Activated CD8-positive, alpha-beta T cell treated with anti-CD3 and anti-CD28 coated beads, Interleukin-2, amount 10 ng/mL, durations not matched to agents 7 days and 5 days (primary cell): ENCODE measurements at places on chromosomes 3 and 15. TPM values are rescaled to one million over a fixed set of nuclear protein-coding genes. Genes with fewer than 3 reads are reported as not detected.

GREM1 gene
- total RNA-seq, result not detected

- H3K4me3 ChIP-seq, result no peak overlapping the region
- DNase-seq, result no peak
- H3K27ac ChIP-seq, result no peak overlapping the region
Observed at GRCh38 chr15:62647202-62647842, 395.2 kb upstream of the TPM1 start.

DNA sequence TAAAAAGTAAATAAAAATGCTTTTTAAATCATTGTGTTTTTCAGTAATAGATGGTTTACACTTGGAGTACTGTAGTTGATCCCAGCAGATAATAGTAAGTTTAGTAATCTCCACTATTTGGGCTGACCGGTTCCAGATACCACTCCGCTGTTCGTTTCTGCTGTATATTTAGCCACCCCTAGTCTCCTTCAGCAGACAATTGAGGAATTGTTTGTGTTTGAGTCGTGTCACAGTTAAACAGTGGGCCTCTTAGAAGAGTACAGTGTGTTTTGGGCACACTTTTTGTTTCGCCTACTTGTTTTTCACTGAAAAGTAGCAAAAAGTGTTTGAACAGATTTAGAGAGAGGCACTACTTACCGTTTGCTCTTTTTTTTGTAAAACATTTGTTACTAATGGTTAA lies 33.2 kb downstream of the PAK2 start:
- DNase-seq, result no peak
- no peaks in the 10 kb centered on the region for H3K27me3 ChIP-seq
- peaks cover 39% of the 10 kb centered on the region for H3K4me1 ChIP-seq
- peaks cover 52% of the 10 kb centered on the region for H3K36me3 ChIP-seq

DNA sequence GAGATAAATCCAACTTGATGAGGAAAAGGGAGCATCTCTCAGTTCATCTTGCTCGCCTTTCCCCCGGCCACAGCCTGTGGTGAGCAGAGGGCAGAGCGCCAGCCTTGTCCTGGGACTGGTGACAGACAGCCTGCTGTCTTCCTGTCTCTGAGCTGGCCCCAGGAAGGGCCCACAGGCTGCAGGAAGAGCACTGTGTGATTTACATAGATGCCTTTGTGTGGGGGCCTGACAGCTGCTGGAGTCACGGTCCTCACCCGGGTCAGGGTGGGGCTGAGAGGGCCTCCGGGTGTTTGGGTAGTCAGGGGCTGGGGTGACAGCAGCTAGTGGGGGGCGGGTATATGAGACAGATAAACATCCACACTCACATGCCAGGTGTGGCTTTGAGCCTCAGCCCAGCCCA lies 29.3 kb downstream of the PLA2G4D start:
- H3K27ac ChIP-seq, result no peak overlapping the region
- no peaks in the 10 kb centered on the region for H3K36me3 ChIP-seq
- no peak overlapping the region for H3K4me3 ChIP-seq
- H3K27me3 ChIP-seq, result peaks cover 16% of the 10 kb centered on the region
- H3K4me1 ChIP-seq, result peaks cover 6% of the 10 kb centered on the region

DNA sequence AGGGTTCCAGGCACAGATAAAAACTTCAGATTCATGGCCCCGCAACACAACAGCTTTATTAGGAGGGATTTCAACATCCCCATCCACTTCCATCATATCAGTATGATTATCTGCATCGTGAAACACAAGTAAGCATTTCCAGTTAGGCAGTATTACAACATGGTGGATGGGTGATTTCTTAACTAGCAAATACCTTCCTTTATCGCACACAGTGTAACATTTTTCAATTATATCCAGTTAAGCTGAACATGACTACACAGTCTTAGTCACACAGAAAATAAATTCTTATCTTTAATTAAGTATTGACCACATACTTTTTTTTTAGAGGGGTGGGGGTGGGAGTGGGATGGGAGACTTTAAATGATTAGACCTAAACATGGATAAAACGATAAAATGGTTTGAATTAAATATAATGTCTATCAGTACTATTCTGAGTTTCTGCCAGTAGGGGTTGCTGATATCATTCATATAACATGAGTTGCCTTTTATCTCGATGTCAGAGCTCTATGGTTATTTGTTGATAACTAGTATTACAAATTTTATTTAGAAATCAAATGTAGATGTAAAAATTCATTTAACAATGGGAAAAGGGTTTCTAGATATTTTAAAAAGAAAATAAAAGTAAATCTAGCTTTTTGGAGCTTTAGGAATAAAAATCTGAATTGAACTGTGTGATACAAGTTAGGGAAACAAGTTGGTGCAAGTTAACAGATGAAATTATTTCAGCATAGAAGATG lies 146.6 kb downstream of the TBL1XR1 start:
- H3K4me1 ChIP-seq, result peaks cover 13% of the 10 kb centered on the region
- no peak overlapping the region for H3K4me3 ChIP-seq
- H3K27ac ChIP-seq, result peak overlapping the region; percentile 63
- H3K36me3 ChIP-seq, result peaks cover 51% of the 10 kb centered on the region
- no peaks in the 10 kb centered on the region for H3K27me3 ChIP-seq
- no peak for DNase-seq
